Smooth muscle cell of trachea (primary cell): ENCODE measurements at places on chromosomes 2 and 18. TPM values are rescaled to one million over a fixed set of nuclear protein-coding genes. Genes with fewer than 3 reads are reported as not detected.

Gene GCFC2
- total RNA-seq: 14.2 and 19.1 TPM in 2 replicates

Gene KCMF1
- 70.1 and 74.6 TPM in 2 replicates for total RNA-seq

Gene TSGA10
- 2.0 and 7.6 TPM in 2 replicates for total RNA-seq

Gene CXCR1
- not detected in 2 replicates for total RNA-seq
